D721Med (cell line): ENCODE measurements at places on chromosomes 3 and 15.

GRCh38 chr3:118168175-118168574 lies 866.5 kb downstream of the IGSF11 start:
- DNase-seq, result no peak

DNA sequence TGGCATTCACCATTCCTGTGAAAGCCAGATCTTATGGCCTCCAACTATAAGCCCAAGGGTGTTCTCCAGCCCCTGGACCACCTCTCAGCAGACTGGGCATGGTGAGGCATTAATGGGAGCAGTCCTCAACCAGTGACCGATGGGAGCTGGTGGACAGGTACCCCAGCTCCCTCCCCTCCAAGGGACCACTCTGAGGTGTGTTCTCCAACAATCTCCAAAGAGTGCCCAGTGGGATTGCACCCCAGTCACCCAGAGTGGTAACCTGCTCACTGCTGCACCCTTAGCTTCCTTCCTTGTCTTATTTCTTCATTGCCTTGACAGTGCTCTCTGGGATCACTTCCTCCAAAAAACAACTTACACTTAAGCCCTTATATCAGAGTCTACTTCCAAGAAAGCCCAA lies 8.2 kb upstream of the ITGA11 start:
- no peak for DNase-seq

DNA sequence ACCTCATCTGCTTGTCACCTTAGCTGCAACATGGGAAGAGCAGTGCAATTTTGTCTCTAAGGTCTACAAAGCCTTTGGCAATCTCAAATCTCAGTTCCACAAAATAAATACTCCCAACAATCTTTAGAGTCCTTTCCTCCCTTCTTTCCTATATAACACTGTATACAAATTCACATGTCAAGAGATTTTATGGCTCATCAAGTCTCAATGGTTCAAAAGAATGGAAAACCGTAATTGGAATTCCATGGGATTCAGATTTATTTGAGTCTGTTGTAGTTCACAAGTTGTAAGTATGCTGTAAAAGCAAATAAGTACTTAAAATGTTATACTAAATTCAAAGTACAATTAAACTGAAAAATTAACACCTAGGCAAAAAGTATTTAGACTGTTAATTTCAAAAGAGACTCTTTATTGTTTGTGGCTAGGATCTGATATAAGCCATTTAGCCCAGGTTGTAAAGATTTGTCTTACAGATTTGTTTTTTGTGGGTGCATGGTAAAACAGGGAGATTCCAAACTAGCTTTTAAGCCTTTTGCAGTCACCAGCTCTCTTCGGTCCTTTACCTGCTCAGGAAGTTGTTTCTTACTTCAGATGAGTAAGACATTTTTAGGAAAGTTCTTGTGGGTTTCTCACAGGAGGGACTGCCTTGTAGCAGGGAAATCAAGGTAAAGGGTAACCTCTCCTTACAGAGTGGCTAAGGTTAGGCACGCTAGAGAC lies 50.1 kb downstream of the CMSS1 start:
- DNase-seq, result no peak

- DNase-seq, result no peak
These were observed 43.8 kb downstream of the GAP43 start for GRCh38 chr3:115666920-115667737.

GRCh38 chr3:84680700-84681099 lies 278.1 kb upstream of the CADM2 start:
- no peak for DNase-seq

GRCh38 chr3:27193056-27193455 lies 176.1 kb downstream of the NEK10 start:
- DNase-seq, result no peak

GRCh38 chr3:144429719-144430121 lies 458.1 kb downstream of the DIPK2A start:
- DNase-seq, result no peak
